Mammary epithelial cell (primary cell): ENCODE measurements at places on chromosomes 7 and 10.
A peak's percentile ranks its signal among the peaks of the same experiment; 100 is the strongest.

DNA sequence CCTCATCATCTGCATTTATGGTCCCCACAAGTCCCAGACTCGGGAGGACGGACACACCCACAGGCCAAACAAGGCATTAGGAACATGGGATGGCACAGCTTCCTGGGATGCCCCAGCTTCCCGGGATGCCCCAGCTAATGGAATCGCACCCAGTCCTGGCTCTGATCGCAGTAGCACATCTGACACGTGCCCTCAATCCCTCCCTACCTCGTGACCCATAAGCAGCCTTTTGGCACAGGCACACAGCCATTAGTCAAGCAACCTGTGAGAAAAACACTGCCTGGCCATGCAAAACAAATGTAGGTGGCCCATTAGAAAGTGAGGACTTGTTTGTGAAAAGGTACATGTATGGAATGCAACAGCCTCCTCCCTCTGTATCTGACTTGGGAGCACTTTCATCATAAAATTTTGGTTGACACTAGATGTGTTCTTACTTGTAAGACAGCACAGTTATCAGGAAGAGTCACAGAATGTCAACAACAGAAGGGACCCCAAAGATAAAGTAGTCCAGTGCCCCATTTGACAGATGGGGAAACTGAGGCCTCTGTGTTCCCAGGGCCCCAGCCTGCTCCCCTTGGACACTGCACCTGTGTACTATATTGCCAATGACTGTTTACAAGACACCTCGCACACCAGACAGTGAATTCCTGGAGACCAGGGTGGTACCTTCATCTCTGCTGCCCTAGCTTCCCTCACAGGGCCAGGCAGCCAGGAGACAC, 34.4 kb downstream of the DLG5 start:
- no peak for DNase-seq

DNA sequence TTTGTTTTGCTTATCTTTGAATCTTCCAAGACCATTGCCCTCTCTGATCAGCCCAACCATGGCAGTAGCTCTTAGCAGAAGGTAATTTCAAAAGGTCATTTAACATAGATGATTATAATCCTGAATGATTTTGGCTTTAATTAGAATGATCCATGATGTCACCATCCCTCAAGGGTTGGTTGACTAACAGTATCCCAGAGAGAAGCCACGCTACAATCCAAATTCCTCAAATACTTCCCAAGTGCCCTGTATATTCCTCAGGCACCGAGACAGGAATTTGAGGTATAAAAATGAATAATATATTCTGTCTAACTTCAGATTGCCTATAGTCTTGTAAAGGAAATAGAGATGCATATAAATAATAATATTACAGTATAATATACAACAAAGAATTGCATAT, 42.1 kb upstream of the TMEM196 start:
- DNase-seq, result no peak

DNA sequence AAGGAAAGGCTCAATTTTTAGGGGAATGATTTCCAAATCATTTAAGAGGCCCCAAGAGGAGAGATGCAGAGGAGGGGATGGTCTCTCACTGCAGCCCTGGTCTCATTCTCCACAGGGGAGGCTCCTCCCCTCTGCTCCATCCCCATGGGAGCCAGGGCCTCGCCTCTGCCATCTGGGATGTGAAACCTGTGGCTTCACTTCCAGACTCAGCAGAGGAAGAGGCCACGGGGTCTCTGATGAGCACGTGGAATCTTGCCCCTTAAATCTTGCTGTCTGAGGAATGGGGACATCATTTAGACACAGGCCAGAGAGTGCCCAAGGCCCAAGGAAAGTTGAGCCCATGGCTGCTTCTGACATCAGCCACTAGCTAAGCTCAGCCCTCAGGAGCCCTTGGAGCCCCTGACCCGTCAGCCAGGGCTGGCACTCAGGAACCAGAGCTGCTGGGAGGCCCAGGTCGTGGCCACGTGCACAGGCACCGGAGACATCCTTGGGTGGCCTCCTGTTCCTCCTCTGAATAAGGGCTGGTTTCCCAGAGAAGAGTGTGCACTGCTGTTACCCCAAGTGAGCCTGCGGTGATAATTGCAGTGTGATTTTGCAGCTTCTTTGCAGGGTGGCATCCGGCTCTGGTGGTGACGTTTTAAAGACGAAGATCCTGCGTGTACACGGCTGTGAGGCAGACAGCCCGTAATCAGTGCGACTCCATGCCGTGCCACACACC, 50.5 kb downstream of the VIPR2 start:
- DNase-seq, result no peak

DNA sequence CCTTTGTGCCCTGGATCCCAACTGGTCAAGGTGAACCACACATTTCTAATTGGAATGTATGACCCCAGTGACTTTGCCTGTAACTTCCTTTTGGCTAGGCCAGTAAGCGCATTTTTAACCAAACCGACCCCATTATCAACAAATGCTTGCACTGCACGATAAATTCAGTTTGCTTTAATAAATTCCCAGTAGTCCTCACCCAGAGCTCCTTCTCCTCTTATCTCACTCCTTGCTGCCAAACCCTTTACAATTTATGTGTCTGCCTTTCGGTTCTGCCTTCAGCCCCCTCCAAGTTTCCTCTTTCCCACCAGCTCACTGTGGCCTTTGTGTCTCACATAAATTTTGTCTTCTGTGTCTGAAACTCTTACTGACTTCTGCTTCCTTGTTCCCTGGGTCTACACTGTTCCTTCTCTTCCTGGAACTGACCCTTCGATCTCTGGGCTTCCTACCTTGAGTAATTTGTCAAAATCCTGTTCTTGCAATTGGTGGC, 59.0 kb downstream of the TBXAS1 start:
- DNase-seq, result no peak

DNA sequence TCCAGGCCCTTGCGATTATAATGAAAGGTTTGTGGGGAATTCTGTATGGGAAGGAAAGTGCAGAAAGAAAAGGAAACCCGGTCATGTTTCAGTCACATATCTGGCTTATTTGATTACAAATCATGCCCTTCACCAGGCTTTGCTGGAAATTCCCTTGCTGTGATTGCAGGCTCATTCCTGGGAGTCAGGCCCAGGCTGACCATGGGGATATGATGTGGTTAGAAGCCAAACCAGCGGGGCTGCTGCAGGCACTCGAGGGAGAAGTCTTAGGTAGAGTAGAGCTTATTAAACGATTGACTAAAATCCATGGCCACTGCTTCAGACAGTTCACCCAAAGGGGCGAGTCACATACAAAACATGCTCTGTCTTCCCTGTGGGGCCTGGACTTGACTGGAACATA, 16.2 kb downstream of the PKD1L1 start:
- DNase-seq, result peak; percentile 29

DNA sequence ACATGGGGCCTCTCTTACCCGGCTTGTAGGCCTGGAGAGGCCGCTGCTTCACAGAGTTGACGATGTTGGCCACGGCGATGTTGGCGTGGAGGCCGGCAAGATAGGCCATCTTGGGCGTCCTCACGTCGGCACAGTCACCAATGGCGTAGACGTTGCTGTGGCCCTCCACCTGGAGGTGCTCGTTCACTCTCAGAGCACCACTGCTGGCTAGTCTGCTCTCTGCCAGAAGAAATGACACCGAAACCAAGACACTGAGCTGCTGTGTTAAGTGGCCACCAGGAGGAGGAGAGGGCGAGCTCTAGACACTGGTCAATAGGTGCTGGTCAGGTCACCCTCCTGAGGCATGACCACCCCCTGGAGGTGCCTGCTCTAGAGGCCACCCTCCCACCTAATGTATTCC, 17.7 kb downstream of the AIFM2 start:
- DNase-seq, result no peak

DNA sequence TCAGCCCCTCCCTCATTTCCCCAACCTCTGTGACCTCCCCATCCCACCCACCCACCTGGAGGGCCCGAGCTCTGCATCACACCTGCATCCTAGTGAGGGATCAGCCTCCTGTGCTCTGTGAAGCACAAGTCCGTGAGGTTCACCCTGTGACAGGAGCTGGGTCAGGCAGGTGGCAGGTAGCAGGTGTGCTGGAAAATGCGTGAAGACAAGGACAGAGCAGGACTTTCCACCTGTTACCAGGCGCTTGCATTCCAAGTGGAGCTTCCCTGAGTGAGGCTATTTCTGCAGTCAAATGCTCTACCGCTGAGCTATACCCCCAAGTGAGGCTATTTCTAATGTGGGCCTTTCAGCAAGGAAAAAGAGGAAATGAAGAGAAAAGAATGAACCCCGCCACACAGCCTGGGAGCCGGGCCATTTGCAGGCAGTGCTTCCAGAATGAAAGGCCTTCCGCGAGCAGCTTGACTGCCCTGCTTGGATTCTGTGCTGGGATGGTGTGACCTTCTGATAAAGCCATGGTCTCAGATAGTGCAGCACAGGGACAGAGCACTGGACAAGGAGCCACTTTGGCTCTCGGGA, 13.3 kb upstream of the CPXM2 start:
- DNase-seq, result no peak

DNA sequence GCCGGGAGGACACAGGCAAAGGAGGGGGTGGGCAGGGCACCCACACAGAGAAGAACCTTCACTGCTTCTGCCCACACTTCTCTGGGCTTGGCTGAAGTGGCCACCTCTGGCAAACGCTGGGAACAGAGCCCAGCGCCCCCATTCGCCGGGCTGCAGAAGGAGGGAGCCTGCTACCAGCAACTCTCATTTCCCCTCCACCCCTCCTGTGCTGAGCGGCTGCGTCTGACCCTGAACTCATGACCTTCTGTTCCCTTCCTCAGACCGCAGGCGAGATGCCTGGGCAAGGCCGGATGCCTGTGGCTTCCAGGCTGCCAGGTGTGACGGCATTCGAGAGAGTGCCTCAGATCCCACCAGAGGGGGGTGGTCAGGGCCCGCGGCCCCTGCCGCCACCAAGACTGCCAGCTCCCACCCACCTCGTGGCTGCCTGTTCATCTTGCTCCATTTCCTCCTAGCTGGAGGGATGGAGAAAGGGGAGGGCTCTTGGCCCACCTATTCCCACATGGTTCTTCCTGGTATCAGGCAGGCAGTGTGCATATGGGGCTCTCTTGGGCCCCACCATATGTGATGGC, 19.8 kb downstream of the DNAJB12 start:
- peak; percentile 96 for DNase-seq

DNA sequence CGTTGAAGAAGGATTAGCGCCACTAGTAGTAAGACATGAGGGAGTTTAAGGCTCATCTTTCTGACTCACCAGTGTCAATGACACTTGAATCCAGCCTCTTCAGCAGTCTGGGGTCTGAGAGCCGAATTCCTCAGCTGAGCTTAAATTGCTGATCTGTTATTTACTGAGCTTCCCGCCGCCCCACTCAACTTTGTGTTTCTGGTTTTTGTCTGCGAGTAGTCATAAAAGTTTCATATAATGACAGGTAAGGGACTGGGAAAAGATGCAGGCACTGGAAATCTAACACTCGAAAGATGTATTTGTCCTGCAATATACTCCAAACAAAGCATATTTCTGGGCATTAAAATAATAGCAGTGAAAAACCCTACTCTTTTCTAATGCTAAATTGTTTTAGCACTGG, 51.2 kb upstream of the RELN start:
- DNase-seq, result no peak

- DNase-seq, result no peak
Observed at GRCh38 chr7:151083824-151084160, 499 bp upstream of the TMUB1 start.

DNA sequence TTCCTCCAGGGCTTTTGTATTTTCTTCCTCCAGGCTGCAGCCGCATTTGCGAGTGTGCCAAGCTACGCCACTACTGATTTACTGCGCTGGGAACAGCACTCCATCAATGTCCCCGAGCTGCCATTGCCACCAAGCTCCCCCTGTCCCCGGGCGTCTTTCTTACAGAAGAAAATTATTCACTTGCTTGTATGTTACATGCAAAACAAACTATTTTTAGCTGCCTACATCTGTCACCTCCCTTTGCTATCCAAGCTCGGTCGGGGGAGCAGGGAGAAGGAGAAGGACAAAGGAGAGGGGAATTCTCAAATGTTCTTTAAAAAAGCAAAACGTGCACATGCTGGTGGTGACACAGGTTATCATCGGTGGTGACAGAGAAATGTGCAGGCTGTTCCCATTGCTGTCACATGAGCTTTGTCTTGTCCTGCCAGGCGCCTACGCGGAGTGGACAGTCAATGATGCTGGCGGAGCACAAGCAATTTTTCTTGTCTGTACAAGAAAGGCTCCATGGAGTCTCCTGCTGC, 93.1 kb downstream of the ADARB2 start:
- no peak for DNase-seq

- no peak for DNase-seq
Observed at GRCh38 chr7:36141850-36142249, 11.2 kb upstream of the EEPD1 start.

GRCh38 chr7:95330204-95330960, 6.0 kb upstream of the PON1 start:
- no peak for DNase-seq

DNA sequence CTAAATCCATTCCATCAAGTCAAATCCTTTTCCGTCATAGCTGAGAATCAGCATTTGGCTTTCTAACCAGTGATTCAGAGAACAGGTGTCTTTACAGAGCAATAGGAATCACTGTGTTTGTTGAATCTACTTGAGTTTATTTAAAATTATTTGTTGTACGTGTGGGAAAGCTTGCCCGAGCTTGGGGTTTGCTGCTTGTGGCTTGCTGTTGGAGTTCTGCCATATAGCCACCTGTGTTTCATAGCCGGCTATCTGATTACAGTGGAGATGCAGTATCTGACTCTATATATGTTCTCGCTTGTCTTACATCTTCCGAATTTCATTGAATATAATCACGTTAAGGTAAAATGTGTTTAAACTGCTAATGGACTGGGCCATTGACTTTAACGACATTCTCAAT, 274.3 kb upstream of the MKI67 start:
- no peak for DNase-seq

GRCh38 chr10:48462482-48463020, 142.3 kb downstream of the ARHGAP22 start:
- DNase-seq, result no peak

- DNase-seq, result no peak
Observed at GRCh38 chr10:77770081-77770867, 132.7 kb upstream of the KCNMA1 start.

DNA sequence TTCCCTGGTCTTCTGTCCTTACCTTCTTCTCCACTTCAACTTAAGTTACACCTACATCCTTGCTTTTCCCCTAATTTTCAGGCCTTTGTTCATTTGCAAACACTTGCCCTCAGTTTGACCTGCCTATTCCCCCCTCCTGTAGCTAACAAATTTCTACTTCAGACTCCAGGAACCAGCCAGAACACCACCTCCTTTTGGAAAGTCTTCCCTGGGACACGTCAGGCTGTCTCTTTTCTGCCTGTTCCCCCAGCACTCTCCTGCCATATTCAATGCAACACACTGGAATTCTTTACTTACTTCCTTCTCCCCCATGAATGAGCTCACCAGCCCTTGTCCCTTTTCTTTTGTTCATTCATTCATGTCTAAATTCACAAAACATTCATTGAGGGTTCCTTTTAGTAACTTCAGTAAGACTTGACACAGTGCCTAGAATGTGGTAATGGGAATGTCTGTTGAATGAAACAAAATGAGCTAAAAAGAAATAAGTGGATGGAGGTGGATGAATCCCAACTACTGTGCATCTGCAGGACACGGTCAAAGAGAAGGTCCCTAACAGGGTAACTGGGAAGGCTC, 478.0 kb downstream of the KCNMA1 start:
- DNase-seq, result peak; percentile 9

DNA sequence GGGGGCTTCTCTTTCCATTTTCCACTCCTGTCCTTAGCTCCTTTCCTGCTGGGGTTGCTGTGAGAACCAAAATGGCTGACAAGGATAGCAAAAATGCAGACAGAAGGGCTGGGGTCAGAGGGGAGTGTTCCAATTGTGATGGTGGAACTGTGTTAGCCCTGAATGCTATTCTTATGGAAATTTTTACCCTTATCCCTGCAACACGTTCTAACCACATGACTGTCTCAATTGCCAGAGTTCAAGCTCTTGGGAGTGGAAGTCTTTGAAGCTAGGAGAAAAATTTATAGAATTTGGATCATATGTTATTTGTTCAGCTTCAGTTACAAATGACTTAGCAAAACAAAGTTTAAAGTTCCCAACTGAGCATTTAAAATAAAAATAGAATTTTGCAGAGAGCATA, 134.1 kb downstream of the ADCYAP1R1 start:
- no peak for DNase-seq
